Activated CD4-positive, alpha-beta T cell treated with anti-CD3 and anti-CD28 coated beads for 1 hour (primary cell): ENCODE measurements at places on chromosomes 16 and 17.
A peak's percentile ranks its signal among the peaks of the same experiment; 100 is the strongest.

- peak; percentile 84 for DNase-seq
These were observed 429 bp upstream of the NR1D1 start for GRCh38 chr17:40100669-40101366.

GRCh38 chr16:47848421-47849109 is 307.2 kb downstream of the ABCC12 start:
- no peak for DNase-seq

DNA sequence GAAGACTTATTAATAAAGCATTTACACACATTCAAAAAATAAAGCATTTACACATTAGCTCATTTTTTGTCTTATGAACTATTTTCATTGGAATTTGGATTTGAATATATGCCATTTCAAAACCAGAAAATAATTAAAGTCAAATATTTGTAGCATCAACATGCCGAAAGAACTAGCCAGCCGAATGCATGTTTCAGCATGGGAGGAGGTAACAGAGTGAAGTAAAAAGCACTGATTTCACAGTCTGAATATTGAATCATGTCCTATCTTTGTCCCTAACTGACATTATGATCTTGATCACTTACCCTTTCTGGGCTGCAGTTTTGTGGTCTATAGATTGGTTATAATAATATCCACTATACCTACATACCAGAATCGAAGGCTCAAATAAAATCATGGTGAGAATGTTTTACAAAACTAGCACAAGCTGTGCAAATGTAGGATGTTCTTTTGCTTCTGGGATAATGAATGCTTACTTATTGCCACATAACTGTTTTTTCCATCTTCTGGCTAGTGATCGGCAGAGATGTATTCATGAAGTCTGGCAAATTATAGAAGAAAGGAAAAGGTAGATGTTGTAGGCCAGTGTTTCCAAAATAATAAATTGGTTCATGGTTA is 84.7 kb downstream of the TUBD1 start:
- DNase-seq = no peak

- no peak for DNase-seq
These were observed 982 bp upstream of the ENPP7 start for GRCh38 chr17:79729761-79730160.

GRCh38 chr16:1414532-1415260 is at the start of gene UNKL:
UNKL (minus strand) TSS chr16:1414704; CDS start chr16:1414691, 13 bp downstream.
- peak; percentile 80 for DNase-seq

DNA sequence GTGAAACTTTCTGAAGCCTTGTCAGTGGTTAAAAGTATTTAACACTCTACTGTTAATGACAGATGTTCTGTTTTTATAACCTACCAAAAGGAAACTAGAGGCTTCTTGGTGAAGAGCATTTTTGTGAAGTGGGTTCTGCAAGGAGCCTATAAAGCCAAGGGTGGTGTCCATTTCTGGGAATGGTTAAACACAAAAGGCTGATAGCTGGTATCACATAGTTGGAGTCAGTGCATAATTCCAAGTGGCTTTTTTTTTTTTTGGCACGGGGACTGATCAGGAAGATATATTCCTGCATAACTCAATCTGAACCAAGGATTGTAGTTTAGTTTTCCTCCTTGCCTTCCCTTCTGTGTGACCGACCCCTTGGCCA is 27.6 kb upstream of the KPNB1 start:
- DNase-seq = no peak

- no peak for DNase-seq
These were observed 101.2 kb downstream of the FTO start for GRCh38 chr16:53805113-53805512.

DNA sequence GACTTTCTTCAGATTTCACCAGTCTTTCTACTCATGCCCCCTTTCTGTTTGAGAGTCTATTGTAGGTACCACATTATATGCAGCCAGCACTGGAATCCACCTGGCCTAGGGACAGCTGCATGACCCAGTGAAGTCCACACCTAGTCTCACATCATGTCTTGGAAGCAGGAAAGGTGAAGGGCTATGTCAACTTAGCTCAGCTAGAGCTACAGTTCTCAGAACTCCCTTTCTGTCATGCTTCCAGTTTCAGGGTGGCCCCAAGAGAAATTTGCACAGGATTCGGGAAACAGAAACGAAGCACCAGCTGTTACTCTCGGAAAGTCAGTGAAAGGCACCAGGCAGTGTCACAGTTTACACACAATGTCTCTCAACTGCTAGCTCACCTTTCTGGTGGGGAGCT is 51.6 kb upstream of the NLRP1 start:
- no peak for DNase-seq

DNA sequence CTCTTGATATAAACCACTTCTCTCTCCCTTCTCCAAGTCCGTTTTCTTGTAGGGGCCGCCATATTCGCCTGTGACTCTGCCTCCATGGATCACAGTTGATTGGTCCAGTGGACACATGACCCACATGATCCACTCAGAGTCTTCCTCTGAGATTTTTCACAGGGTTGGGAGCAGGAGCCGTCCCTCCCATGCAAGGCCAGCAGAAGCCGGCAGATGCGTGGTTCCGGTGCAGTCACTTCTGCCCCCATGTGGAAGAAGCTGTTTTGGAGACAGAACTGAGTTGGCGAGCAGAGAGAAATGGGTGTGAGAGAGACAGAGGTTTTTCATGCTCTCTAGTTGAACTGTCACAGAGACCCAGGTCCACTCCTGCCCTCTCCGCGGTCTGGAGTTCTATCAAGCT is 83.3 kb downstream of the C16orf95 start:
- no peak for DNase-seq

DNA sequence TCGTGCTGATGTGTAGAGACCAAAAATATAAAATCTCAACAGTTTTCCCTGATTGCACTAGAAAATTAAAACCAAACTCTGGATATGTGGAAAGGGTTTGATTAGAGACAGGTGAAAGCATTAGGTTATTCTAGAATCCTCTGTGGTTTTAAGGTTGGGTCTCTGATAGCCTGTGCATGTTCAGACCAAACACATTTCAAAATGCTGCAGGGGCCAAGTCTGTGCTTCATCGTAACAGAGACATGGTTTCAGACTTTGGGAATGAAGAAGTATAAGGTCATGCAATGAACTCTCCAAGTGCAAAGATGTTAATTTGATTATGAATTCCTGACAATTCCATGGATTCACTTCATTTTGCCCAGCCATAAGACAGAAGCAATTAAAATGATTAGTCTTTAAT is 261.0 kb upstream of the KCNJ16 start:
- no peak for DNase-seq

DNA sequence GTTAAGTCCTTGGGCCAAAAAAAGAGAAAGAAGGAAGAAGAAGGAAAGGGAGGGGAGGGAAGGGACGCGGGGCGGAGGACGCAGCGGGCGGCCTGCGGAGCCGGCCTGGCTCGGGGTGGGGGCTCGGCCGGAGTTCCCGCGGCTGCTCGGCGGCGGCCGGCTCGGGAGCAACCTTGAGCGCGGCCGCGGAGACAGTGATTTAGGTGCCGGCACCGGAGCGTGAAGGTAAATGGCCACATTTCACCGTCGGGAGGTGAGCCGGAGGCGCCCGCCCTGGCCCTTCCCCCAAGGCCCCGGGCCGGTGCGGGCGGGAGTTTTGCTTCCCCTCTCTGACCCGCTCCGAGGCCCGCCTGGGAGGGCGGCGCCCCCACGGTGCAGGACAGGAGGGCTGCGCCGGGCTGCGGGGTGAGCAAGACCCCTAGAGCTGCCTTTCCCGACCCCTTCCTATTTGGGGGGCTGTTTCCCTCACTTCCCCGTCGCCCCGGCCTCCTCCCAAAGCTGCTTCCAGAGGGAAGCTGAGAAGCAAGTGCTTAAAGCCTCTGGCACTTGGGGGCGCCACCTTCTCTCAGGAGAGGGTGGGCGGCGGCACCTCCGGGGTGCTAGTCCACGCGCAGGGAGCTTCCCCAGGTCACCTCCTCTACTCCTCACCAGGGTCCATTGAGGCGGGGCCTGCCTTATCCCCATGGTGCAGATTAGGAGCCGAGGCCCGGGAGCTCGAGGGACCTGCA is 56.5 kb downstream of the MRM1 start:
- DNase-seq = no peak

DNA sequence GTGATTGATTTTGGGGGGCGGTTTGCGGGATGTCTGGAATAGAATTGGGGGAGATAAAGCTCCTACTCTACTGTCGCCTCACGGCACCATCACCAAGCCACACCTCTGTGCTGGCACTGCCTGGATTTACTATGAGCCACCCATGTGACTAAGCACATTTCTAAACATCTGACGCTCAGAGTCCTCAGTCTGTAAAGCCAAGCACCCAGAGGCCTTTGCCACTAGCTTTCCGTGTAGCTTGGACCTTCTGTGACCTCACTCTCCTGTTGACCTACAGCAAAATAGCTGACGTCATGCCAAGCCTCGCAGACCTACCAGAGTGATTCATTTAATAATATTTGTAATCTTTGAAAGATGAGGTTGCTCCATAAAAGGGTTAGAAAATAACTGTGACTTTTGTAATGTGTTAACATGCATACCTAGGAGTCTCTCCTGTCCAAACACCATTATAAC is 38.5 kb upstream of the MYOCD start:
- no peak for DNase-seq

DNA sequence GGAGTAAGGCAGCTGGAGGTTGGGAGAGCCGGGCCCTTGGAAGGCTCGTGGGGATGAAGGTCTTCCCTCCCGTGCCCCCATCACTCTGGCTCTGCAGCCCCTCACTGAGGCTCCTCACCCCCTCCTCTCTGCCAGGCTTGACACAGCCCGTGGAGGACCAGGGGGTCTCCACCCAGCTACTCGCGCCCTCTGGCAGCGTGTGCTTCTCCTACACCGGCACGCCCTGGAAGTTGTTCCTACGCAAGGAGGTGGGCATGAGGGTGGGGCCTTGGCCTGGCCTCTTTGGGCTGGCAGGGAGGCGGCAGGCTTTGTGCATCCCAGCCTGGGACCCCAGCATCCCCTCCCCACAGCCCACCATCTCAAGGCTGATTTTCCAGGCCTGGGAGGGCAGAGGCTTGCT is 15.6 kb upstream of the SMIM5 start:
- DNase-seq = no peak
